Upper lobe of right lung (tissue), 1 donor: ENCODE measurements at places on chromosomes 16 and 17. TPM values are rescaled to one million over a fixed set of nuclear protein-coding genes. Genes with fewer than 3 reads are reported as not detected.

Gene ACTG1
- 2,193 TPM for total RNA-seq

Gene SNAI3
- 7.0 TPM for total RNA-seq

Gene CCL1
- not detected for total RNA-seq

DNA sequence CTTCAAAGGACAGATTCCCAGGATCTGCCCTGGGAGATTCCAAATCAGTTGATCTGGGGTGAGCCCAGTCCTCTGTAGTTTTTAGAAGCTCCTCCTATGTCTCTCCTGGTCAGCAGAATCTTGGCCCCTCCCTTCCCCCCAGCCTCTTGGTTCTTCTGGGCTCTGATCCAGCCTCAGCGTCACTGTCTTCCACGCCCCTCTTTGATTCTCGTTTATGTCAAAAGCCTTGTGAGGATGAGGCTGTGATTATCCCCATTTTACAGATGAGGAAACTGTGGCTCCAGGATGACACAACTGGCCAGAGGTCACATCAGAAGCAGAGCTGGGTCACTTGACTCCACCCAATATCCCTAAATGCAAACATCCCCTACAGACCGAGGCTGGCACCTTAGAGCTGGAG, 840 bp upstream of the CDH5 start:
- no peak for DNase-seq
- H3K36me3 ChIP-seq: no peaks in the 10 kb centered on the region
- peaks cover 18% of the 10 kb centered on the region for H3K4me1 ChIP-seq
- H3K4me3 ChIP-seq: peak overlapping the region; percentile 51

- H3K36me3 ChIP-seq: peaks cover 23% of the 10 kb centered on the region
- no peak for DNase-seq
- no peak overlapping the region for H3K4me3 ChIP-seq
Observed at GRCh38 chr16:120756-121155, 17.7 kb downstream of the NPRL3 start.

DNA sequence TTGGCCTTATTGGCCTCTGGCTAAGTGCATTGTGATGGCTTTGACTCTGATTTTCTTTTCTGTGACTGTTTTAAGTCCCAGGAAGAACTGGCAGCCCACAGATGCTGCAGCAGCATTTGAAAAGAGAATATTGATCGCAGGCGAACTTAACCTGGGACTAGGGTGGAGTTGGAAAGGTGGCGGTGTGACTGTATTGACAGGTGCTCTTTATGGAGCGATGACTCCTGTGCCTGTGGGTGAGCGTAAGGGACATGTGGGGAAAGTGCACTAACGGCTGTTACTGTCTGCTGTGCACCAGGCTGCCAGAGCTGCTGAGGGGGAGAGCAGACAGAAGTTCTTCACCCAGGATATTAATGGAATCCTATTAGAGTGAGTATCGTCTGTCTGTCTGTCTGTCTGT, 21.3 kb downstream of the UBN1 start:
- H3K27me3 ChIP-seq: no peaks in the 10 kb centered on the region
- no peak overlapping the region for H3K27ac ChIP-seq
- DNase-seq: no peak
- peaks cover 14% of the 10 kb centered on the region for H3K4me1 ChIP-seq

- no peak overlapping the region for H3K27ac ChIP-seq
- H3K4me3 ChIP-seq: no peak overlapping the region
Observed at GRCh38 chr17:2197271-2197670, 106.3 kb downstream of the SMG6 start.

DNA sequence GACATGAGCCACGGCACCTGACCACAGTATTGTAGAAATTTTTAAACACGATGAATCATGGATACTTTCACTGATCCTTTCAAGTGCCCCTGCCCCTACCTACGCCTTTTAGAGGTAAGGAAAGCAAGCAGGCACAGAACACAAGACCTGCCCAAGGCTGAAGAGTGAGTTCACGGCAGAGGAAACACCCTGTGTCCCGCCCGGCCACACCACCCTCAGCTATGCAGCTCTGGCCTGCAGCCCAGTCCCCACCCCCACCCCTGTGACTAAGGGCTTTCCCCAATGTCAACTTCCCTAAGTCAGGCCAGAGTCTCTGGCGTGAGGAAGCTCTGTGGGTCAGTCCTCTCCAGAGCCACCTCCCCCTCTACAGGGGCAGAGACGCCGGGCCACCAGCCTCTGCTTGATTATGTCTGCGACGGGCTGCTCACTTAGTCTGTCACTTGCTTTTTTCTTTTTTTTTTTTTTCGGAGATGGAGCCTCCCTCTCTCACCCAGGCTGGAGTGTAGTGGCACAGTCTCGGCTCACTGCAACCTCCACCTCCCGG, 8.4 kb downstream of the SLC16A5 start:
- H3K27ac ChIP-seq: peak overlapping the region; percentile 81
- DNase-seq: peak; percentile 93
- H3K36me3 ChIP-seq: peaks cover 19% of the 10 kb centered on the region

DNA sequence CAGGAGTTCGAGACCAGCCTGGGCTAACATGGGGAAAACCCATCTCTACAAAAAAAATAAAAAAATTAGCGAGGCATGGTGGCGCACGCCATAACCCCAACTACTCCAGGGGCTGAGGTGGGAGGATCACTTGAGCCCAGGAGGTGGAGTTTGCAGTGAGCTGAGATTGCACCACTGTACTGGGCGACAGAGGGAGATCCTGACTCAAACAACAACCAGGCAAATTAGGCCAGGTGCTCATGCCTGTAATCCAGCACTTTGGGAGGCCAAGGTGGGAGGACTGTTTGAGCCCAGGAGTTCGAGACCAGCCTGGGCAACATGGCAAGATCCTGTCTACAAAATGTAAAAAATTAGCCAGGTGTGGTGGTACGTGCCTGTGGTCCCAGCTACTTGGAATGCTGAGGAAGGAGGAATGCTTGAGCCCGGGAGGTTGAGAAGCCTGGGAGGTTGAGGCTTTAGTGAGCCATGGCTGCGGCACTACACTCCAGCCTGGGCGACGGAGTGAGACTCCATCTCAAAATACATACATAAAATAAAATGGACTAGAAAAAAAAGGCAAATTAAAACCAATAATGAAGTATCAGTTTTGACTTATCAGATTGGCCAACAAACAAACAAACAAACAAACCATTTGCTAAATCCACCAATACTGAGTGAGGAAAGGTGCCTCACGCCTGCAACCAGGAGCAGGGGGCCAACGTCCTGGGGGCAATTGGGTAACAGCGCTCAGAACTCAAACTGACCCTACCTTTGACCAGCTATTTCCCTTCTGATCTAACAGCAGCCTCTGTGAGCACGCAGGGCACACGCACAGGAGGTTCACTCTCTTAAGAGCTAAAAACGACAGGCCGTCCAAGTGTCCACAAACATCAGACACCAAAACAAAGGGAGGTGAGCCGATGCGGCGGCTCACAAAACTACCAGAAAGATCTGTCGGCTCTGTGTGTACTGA, 19.4 kb upstream of the FASN start:
- no peak for DNase-seq
- no peaks in the 10 kb centered on the region for H3K36me3 ChIP-seq
- no peak overlapping the region for H3K4me3 ChIP-seq

DNA sequence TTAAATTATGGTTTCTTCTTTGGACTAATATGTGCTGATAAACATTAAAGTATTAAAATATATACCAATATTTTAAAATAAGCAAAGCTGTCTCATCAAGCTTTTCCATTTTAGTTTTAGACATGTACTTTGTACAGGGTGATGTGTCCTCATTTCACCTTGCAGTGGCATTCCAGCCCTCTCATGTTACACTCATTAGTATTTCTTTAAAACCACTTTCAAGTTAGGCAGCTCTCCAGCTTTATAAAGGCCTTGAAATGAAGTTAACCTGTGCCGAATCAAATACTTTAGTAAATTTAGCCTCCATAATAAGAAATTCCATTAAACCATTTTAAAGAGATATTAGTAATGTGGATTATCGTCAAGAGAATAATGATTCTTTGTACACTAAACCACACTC, 107.6 kb upstream of the HLF start:
- no peaks in the 10 kb centered on the region for H3K4me1 ChIP-seq
- no peak overlapping the region for H3K4me3 ChIP-seq
- no peak for DNase-seq

DNA sequence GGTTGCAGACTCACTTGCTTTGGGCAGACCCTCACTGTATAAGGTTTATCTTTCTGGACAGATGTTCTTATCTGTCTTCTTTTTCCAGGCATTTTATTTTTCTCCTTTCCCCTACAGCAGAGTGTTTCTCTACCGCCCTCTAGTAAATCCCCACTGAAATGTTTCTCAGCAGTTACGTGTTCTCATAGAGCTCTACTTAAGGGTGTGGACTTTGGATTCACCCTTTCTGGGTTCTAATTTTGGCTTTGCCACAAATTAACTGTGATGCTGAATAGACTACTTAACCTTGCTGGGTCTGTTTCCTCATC, 2.0 kb downstream of the ADAT1 start:
- H3K4me3 ChIP-seq: no peak overlapping the region
- no peak overlapping the region for H3K27ac ChIP-seq
- peaks cover 17% of the 10 kb centered on the region for H3K4me1 ChIP-seq
- no peaks in the 10 kb centered on the region for H3K27me3 ChIP-seq
- DNase-seq: no peak

- no peaks in the 10 kb centered on the region for H3K27me3 ChIP-seq
- no peak for DNase-seq
- H3K36me3 ChIP-seq: no peaks in the 10 kb centered on the region
- H3K4me1 ChIP-seq: peaks cover 12% of the 10 kb centered on the region
Observed at GRCh38 chr17:19295473-19296135, 58.4 kb downstream of the EPN2 start.

DNA sequence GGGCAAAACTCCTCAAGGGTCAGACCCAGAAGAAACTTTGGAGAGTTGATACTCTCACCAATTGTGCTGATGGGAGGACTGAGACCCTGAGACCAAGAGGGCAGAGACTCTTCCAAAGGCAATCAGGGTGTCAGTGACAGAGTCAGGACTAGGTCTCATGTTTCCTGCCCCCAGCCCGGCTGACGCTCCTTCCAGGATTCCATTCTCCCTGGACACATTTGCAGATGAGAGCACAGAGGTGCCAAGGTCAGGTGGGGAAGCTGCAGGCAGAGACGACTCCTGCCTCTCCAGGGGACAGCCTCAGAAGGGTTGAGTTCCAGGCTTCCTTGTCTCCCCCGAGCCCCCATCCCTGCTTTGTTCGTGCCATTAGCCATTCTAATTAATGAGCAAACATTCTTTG, 174.1 kb downstream of the WSCD1 start:
- H3K36me3 ChIP-seq: no peaks in the 10 kb centered on the region
- H3K4me1 ChIP-seq: no peaks in the 10 kb centered on the region
- DNase-seq: no peak
- H3K27me3 ChIP-seq: peaks cover 10% of the 10 kb centered on the region

GRCh38 chr16:75385507-75386152, 47.7 kb downstream of the CFDP1 start:
- peaks cover 19% of the 10 kb centered on the region for H3K4me1 ChIP-seq
- H3K36me3 ChIP-seq: no peaks in the 10 kb centered on the region
- no peak for DNase-seq
- H3K27ac ChIP-seq: no peak overlapping the region
- H3K4me3 ChIP-seq: no peak overlapping the region

GRCh38 chr17:34243364-34244320, 11.4 kb upstream of the CCL2 start:
- no peaks in the 10 kb centered on the region for H3K27me3 ChIP-seq
- H3K4me3 ChIP-seq: no peak overlapping the region
- H3K4me1 ChIP-seq: peaks cover 56% of the 10 kb centered on the region
- H3K36me3 ChIP-seq: no peaks in the 10 kb centered on the region

DNA sequence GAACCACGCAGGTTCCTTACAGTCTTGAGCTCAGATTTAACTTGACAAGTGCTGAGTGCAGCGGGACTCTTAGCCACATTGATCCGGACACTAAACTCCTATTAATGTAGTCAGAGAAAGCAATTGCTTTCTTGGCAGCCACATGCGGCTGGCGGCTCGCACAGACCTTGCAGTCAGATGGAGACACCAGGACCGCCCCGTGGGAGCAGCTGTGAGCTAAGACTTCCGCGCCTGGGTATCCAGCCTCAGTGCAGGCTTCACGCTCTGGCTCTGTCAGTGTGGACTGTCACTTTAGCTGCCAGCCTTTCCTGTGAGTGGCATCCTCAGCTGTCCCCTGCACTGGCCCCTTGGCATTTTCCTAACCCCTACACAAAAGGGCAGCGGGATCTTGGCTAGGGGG, 80.9 kb upstream of the NLRP1 start:
- H3K4me3 ChIP-seq: no peak overlapping the region
- H3K27ac ChIP-seq: no peak overlapping the region
- H3K4me1 ChIP-seq: no peaks in the 10 kb centered on the region
- no peak for DNase-seq

DNA sequence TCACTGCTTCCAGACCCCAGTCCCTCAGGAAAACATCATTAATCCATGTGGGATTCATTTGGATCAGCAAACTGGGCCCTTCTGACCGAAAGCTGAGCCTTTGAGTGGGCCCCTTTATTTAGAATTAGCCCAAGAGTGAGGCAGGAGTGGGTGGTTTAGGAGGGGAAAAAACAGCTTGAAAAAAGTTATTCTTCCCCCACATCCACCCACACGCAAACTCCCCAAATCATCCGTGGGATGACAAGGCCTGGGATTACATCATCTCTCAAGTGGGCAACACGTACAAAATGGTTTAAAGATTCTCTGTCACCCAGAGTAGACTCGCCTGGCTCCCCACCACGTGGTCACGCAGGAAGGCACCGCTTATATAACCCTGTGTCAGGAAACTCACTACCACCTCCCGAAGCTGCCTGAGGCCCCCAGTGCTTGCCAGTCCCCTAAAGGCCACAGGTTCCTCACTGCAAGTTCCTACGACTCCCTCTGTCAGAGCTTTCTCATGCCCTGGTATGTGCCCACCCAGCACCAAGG, 27.6 kb downstream of the GSG1L start:
- DNase-seq: no peak
- H3K27ac ChIP-seq: no peak overlapping the region
- no peak overlapping the region for H3K4me3 ChIP-seq
- no peaks in the 10 kb centered on the region for H3K36me3 ChIP-seq
- no peaks in the 10 kb centered on the region for H3K4me1 ChIP-seq

- H3K27ac ChIP-seq: no peak overlapping the region
- H3K4me1 ChIP-seq: peaks cover 4% of the 10 kb centered on the region
- DNase-seq: no peak
- no peak overlapping the region for H3K4me3 ChIP-seq
Observed at GRCh38 chr17:50134206-50135110, 4.5 kb upstream of the SAMD14 start.

DNA sequence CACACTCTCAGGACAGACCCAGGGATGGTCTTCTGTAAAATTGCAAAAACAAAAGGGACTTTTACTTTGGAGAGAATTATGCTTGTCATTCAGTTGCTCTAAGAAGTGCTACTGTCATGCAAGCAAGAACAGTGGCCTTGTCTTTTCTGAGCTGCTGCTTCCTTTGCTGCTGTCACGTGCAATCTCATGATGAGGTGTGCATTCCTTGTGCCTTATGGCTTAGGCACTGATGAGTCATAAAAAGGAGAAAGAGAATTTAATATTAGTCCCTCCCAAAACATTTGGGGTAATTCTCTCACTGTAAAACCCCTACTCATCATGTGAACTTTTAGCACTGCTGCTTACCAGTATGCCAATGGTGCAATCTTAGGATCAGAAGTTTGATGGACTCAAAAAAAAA, 2051.3 kb downstream of the TP53TG3F start:
- H3K27ac ChIP-seq: no peak overlapping the region
- H3K27me3 ChIP-seq: no peaks in the 10 kb centered on the region
- no peak for DNase-seq
- H3K36me3 ChIP-seq: no peaks in the 10 kb centered on the region
- no peaks in the 10 kb centered on the region for H3K4me1 ChIP-seq
